ENCODE measurements at places on chromosomes 2 and 18. TPM values are rescaled to one million over a fixed set of nuclear protein-coding genes. Genes with fewer than 3 reads are reported as not detected.

Gene TRABD2A
- total RNA-seq, result 158 TPM

- no peak for DNase-seq
Measured at GRCh38 chr2:77228391-77228790, 293.8 kb downstream of the LRRTM4 start.

DNA sequence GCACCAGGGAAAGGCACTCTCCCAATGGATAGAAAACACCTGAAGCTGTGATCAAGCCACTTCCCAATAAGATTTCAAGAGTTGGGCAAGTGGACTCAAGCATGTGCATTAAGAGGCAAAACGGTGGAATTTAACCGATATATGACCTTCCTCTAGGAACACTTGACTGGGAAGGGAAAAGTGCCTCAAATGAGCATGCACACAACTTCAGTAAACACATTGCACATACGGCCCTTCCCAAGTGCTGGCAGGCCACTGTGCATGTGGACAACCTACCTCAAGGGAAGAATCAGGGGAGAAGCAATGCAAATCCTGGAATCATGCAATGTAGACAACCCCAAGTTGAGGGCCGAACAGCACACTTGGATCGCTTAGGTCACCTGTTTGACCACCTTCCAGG lies 23.9 kb upstream of the SH3RF3 start:
- DNase-seq, result no peak

GRCh38 chr18:20988726-20989125 lies 122.9 kb downstream of the ROCK1 start:
- DNase-seq, result no peak

DNA sequence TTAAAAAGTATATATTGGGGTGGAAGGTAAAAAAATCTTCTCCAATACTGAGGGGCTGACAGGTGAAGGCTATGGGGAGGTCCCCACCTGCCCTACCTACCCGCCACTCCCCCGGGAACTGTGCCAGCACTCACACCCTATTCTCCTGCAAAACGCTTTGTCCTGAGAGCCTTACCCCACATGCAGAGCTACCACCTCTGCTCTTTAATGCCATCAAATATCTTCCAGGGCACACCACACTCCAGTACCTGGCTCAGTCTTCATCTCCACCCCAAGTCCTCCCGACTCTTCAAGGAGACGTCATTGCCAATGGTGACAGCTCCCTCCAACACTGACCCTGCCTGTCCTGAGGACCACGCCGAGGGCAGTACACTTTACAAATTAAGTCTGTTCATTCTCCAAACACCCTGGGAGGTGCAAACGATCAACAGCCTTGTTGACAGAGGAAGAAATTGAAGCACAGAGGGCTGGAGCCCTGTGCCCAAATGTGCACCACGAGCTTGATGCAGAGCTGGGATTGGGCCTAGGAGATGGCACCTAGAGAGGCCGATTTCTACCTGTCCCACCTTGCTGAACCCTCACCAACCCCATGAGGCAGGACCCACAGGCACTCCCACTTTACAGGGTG lies 6.0 kb upstream of the GPR55 start:
- no peak for DNase-seq
